NCI-H187 treated with DMSO at 0.1 percent for 48 hours (cell line): ENCODE measurements at places on chromosomes 5 and 9.

DNA sequence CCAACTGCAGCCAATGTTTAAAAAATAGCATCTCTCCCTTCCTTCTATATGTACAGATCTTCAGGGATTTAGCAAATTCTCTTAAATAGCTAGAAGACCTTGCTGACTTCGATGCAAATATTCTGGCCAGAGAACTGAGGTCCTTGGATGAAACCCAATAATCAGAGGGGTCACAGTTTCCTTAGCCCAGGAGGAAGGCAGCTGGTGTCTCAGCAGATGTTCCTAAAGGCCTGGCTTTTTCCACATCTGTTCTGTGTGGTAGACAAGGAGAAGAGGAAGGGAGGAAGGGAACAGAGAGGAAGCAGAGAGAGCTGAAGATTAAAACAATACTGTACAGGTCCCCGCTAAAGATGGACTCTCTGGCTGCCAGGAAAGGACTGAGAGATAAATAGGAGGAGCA, 33.1 kb downstream of the BOD1 start:
- no peak for DNase-seq

DNA sequence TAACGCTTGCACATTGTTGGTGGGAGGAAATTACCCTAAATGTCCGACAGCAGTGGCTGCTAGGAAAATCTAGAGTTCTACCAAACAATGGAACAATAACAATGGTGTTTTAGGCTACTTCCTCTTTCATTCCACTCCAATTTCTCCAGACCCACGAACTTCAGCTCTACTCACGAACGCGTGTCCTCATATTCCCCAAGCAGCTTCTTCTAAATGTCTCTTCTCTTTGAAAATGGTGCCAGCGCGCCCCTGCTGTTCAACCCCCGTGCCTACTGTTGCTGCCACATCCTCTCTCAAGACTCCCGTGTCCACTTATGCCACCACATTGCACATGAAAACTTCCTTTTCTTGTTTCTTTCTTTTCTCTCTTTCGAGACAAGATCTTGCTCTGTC, 25.6 kb downstream of the OR2V2 start:
- DNase-seq, result no peak

DNA sequence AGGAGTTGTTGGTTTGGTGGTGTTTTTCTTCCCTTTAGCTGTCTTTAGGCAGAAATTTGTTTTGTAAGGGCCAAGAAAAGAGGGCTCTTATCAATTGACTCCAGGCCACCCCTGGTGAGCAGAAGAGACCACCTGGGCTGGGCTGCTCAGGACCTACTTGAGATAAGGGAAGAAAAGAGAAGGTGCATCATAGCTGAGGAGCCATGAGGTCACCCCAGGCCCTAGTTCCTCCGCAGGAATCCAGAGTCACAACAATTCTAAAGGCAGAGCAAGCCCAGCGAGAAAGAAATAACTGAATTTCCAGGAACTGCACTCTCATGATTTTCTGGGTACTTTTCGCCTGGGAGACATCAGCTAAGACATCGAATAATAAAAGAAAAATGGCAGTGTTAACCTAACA, 34.9 kb downstream of the RFK start:
- no peak for DNase-seq

GRCh38 chr9:137757613-137758029, 120.0 kb upstream of the CACNA1B start:
- DNase-seq, result no peak

GRCh38 chr9:77021922-77022782, 2.7 kb downstream of the FOXB2 start:
- no peak for DNase-seq
